Stimulated activated CD8-positive, alpha-beta memory T cell treated with anti-CD3 and anti-CD28 coated beads, Interleukin-7, amount 100 ng/mL, for 48 hours (primary cell): ENCODE measurements at places on chromosomes 11 and 22.

- DNase-seq, result no peak
These were observed 56.3 kb upstream of the SLC5A12 start for GRCh38 chr11:26778000-26778757.

DNA sequence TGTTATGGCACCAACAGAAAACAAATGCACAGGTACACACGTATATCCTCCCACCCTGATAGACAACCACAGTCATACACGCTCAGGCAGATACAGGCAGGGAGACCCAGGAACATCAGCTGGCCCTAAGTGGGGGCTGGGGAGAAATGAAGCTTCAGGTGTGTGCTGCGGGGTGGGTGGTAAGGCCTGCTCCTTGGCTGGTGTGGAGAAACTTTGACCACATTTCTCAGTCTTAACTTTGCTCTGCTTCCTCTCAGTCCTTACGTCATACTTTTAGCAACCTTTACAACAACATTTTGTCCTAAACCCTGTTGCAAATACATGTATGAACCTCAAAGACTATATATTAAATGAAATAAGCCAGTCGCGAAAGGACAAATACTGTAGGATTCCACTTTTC is 6.7 kb upstream of the ANAPC15 start:
- DNase-seq, result no peak

GRCh38 chr11:36465449-36466163 is 44.5 kb downstream of the TRAF6 start:
- DNase-seq, result no peak

- DNase-seq, result no peak
These were observed 219.6 kb upstream of the SESN3 start for GRCh38 chr11:95450547-95451123.

DNA sequence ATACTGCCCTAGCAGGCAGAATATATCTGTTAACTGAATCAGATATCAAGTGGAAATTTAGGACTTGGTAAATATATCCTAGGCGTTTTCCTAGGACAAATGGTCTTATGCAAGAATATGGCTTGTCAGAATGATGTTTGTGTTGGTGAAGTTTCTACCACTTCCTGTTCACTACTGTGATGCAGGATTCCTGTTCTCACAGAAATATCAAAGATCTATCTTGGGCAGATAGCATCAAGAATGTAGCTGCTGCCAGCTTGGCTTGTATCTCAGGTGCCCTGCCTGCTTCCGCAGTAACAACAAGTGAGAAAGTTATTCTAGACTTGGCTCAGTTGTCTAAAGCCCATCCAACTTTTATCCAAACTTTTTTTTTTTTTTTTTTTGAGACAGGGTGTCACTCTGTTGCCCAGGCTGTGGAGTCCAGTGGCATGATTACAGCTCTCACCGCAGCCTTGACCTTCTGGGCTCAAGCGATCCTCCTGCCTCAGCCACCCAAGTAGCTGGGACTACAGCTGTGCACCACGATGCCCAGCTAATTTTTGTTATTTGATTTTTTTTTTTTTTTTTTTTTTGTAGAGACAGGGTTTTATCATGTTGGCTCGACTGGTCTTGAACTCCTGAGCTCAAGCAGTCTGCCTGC is 61.3 kb downstream of the PPME1 start:
- no peak for DNase-seq

DNA sequence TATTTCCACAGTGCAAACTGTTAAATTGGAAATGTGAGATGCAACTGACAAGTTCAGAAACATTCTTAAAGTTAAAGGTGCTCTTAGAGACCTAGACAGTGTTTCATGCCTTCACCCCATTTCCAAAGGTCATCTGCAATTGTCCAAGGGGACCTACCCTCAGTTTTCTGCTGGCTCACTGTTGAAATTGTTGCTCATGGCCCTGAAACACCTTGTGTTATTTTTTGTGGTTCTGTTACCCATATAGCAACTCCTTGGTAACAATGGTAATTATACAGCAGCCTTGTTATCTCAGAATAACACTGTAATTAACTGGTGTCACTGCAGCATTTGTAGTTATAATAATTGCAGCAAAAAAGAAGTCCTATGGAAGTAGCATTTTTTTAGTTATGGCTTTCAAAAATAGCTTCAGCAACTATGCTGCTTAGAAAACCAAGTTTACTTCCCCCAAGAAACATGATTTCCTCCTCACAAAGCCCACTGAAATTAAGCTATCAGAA is 49.2 kb upstream of the CCDC34 start:
- no peak for DNase-seq

DNA sequence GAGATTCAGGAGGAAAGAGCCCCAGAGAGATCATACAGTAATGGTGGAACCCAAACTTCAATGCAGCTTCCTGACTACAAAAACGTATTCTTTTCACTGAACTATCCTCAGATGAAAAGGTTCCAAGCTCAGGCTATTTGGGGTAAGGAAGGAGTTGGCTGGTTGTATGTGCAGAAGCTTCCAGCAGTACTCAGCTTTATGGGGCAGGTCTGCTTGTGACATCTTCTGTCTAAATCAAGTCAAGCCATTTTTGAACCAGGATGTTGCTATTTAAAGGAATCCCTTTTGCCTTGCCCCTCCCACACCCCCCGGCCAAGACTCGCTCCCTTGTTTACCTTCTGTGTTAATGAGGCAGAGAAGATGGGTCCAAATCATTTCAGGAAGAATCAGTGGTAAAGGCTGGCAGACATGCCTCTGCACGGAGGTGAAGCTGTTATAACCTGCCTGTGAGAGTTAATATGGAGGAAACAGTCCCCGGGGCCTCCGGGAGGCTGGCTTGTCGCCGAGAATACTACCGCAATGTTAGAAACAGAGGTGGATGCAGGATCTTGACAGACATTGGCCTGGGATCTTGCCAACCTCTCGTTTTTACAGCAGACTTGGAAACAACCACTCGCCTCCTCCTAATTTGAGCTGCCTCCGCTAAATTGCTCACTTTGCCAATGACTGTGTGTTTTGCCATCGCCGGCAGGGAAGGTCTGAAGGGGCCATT is 45.4 kb downstream of the TIMP3 start:
- DNase-seq, result no peak

DNA sequence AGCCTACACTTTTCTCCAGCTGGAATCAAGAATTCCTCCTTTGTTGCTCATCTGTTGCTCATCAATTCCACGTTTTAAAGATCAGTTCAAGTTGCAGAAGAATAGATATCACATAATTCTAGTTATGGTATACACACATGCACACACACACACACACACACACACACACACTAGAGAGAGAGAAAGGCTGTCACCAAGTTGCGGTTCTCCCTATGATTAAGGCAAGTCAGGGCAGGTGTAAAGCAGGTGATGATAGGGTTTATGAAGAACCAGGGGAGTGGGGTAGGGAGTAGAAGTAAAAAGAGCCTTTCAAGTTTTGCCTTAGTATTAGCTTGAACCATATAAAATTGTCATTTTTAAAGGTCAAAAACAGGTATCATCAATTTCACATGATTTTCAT is 31.7 kb upstream of the TMPRSS4 start:
- no peak for DNase-seq

GRCh38 chr11:25562417-25562816 is 769.5 kb upstream of the ANO3 start:
- no peak for DNase-seq

DNA sequence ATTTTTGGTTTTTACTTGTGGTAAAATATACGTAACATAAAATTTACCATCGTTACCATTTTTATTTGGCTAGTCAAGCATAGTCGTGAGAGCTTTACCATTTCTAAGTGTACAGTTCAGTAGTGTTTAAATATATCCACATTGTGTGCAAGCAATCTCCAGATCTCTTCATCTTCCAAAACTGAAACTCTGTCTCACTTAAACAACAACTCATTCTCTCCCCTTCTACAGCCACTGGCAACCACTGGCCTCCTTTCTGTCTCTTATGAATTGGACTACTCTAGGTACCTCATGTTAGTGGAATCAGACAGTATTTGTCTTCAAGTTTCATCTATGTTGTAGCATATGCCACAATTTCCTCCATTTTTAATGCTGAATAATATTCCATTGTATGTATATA is 37.4 kb downstream of the SMC1B start:
- no peak for DNase-seq

- no peak for DNase-seq
These were observed 18.0 kb downstream of the TBRG1 start for GRCh38 chr11:124640666-124641065.

DNA sequence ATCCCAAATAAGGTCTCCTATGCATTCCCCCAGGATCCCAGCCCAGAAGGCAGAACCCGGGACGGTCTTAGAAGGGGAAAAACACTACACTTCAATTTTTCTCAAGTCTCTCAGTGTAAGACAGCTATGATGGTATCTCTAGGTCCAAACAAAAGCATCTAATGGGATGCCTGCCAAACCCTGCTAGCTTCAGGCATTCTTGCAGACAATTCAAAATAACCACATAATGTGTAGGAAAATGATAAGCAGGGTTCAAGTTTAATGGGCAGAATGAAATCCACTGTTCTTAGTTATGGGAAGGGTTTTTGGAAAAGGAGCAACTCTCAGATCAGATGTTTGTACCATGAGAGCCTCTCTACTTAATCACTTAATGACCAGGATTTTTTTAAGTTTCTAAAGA is 119.8 kb upstream of the ANO1 start:
- DNase-seq, result no peak

- DNase-seq, result no peak
These were observed 6.6 kb downstream of the PLEKHB1 start for GRCh38 chr11:73652856-73653559.

DNA sequence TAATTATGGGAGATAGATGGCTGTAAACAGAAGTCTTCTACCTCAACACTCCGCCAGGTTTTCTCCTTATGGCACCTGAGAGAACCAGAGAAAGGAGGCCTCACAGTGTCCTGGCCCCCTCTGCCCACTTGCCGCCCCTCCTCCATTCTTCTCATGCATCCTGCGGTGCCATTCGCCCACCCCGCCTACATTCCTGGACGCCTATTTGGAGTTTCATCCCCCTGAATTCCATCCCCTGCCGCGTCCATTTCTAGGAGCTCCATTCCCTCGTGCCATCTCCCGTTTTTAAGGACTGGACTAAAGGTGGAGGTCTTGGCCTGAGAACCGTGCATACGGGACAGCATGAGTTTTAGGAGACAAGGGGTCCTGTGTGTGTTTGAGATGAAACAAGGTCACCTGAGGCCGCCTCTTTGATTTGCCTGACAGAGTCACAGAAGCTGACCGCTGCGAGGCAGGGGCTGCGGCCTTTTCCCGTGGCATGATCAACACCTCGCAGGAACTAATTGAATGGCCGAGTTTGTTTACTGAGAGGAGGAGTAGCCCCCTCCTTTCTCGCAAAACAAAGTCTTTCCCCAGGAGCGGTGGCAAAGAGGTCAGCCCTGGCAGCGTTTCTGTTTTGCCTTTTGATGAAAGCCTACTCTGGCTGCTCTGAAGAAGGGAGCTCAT is 246.2 kb downstream of the ST3GAL4 start:
- no peak for DNase-seq

GRCh38 chr22:27207907-27208306 is 550.5 kb downstream of the MIAT start:
- no peak for DNase-seq

DNA sequence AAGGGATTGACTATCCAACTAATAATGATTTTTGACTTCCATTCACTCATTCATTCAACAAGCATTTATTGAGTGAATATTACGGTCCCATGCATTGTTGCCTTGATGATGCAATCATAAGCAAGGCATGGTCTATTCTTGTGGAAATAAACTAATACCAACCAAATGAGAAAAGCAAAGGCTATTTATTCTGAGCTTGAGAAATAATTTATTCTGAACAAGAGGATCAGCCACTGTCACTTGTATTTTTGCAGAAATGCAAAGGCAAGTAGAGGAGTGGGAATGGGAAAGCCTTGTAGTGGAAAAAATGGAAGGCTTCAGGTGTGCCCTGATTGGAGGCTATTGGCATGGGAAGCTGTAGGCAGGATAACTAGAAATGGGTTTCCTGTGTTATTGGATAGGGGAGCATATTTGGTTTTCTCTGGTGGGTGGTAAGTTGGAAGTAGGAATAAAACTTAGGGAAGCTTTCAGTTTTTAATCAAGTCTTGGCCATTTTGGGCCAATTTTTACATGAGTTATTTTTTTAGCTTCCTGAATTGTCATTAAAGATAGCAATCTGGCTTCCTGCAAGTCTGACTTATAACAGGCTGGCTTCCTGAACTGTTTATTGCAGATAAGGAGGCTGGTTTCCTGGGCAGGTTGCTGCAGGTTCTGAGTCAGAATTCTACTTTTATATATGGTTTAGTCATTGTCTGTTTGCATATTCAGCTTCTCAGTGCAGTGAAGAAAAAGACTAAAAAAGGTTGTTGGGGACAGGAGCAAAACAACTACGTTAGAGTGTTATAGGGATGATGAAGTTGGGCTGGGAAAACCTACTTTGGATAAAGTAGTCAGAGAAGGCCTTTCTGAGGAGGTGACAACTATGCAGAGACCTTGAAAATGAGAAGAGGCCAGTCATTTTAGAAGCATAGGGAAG is 106.7 kb downstream of the APIP start:
- DNase-seq, result no peak

DNA sequence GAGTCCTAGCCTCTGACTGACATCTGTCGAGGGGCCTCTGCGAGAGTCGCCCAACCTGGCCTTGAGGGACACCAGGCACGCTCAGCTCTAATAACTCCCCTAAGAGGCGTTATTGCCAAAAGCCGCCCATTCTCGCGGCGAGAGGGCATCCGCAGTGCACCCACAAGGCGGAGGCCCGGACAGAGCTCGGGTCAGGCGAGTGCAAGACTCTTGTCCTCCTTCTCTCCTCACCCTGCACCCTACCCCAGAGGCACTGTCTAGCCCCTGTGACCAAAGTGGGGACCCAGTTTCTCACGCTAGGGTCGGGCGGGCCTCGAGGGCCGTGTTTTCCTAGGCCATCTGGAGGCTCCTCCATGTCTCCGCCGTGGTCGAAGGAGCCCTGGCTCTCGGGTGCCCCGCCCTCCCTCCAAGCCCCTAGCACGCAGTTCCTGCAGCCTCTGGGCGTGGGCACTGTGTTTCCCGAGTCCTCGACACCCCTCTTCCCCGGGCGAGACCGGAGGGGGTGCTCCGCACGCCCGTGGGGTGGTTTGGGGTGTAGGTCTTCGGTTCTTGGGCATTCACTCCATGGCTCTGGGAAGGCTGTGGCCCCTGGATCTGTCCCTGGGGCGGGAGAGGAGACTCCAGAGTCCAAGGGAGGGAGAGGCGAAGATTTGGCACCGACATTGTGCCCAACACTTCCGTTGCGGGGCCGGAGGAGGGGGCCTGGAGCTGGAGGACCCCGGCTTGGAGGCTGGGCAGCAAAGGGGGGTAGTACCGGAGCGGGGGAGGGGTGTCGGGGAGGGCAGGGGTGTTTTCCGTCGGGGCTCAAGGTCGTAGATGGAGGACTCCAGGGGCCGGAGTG is 1.0 kb downstream of the CHRM4 start:
- DNase-seq, result no peak

GRCh38 chr11:2834503-2835273 is 50.9 kb downstream of the CDKN1C start:
- no peak for DNase-seq
